Thoracic aorta endothelial cell (primary cell): ENCODE measurements at places on chromosomes 3 and 15. TPM values are rescaled to one million over a fixed set of nuclear protein-coding genes. Genes with fewer than 3 reads are reported as not detected.

SOX2 gene
- total RNA-seq = not detected in 2 replicates

PLA2G4D gene
- total RNA-seq = not detected in 2 replicates

TCTA gene
- 18.6 and 21.7 TPM in 2 replicates for total RNA-seq

POPDC2 gene
- total RNA-seq = 0.43 TPM in 1 of 2 replicates, not detected in the other

PAQR5 gene
- 0.14 TPM in 1 of 2 replicates, not detected in the other for total RNA-seq

GOLGA8S gene
- under 0.01 and 0.07 TPM in 2 replicates for total RNA-seq

CSPG5 gene
- total RNA-seq = 0.40 and 0.79 TPM in 2 replicates

A4GNT gene
- total RNA-seq = not detected in 2 replicates

OR5H2 gene
- not detected in 2 replicates for total RNA-seq

CCR2 gene
- total RNA-seq = not detected in 2 replicates

ARPIN gene
- 12.0 and 16.3 TPM in 2 replicates for total RNA-seq

SGO1 gene
- total RNA-seq = 16.4 and 26.0 TPM in 2 replicates

GATA2 gene
- 24.5 and 38.3 TPM in 2 replicates for total RNA-seq

RBP2 gene
- total RNA-seq = not detected in 2 replicates

CCDC54 gene
- not detected in 2 replicates for total RNA-seq

SHISA5 gene
- total RNA-seq = 94.9 and 124 TPM in 2 replicates

P4HTM gene
- 14.3 and 16.8 TPM in 2 replicates for total RNA-seq

CTXND1 gene
- not detected in 2 replicates for total RNA-seq

GABRB3 gene
- 0.40 and 0.57 TPM in 2 replicates for total RNA-seq

LARP6 gene
- total RNA-seq = 12.9 and 20.9 TPM in 2 replicates

SLC25A38 gene
- total RNA-seq = 17.4 and 19.1 TPM in 2 replicates

ITIH3 gene
- under 0.01 TPM in 1 of 2 replicates, not detected in the other for total RNA-seq

EPHA6 gene
- total RNA-seq = not detected in 2 replicates

OSTN gene
- not detected in 2 replicates for total RNA-seq

ARPP21 gene
- total RNA-seq = not detected in 2 replicates

MKRN3 gene
- total RNA-seq = 0.79 TPM in 1 of 2 replicates, not detected in the other

CLSTN2 gene
- total RNA-seq = under 0.01 and 0.07 TPM in 2 replicates

SUCNR1 gene
- total RNA-seq = not detected in 2 replicates

GNAI2 gene
- total RNA-seq = 492 and 561 TPM in 2 replicates

PTX3 gene
- 510 and 684 TPM in 2 replicates for total RNA-seq

FGD5 gene
- 104 and 107 TPM in 2 replicates for total RNA-seq

CYP1A2 gene
- not detected in 2 replicates for total RNA-seq

WNT5A gene
- total RNA-seq = 0.07 and 0.27 TPM in 2 replicates
